ENCODE measurements at places on chromosomes 5 and 9.

GRCh38 chr5:139108063-139108824 lies 89.9 kb downstream of the SIL1 start:
- no peak for DNase-seq

DNA sequence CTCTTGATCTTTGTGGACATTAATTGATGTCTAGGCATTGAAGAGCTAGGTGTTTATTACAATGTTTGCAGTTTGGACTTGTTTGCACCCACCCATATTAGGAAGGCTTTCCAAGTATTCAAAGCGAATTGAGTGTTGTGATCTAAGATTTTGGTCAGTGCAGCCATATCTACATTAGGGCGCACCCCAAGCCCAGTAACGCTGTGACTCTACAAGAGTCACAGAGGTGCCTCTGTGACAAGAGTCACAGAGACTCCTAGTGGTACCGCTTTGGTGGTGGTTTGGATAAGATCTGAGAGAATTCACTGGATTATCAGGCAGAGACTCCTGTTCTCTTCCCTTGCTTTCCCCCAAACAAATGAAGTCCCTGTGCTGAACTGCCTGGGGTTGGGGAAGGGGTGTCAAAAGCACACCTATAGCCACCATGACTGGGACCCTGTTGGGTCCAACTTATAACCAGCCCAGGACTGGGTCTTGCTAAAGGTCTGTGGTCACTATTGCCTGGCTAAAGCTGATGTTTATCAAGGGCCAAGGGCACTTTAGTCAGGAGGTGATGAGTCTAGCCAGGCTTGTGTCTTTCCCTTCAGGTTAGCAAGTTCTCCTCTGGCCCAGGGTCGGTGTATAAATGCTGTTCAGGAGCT lies 114.1 kb upstream of the RIOK2 start:
- no peak for DNase-seq

DNA sequence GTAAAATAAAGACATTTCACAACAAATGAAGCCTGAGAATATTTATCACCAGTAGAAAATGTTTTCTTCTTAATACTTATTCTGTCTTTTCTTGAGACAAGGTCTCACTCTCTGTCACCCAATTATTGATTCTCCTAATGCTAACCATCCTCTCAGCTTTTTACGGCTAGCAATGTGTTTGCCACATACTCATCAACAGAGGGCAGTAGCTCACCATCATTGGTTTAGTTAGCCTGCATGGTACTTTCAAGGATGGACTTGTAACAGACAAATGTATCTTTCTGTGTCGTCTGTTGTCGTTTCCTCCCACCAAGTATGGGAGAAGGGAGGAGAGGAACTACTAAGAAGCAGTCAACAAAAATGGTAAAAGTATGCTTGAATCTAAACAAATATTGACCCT lies 5.9 kb upstream of the ACO1 start:
- DNase-seq = no peak

DNA sequence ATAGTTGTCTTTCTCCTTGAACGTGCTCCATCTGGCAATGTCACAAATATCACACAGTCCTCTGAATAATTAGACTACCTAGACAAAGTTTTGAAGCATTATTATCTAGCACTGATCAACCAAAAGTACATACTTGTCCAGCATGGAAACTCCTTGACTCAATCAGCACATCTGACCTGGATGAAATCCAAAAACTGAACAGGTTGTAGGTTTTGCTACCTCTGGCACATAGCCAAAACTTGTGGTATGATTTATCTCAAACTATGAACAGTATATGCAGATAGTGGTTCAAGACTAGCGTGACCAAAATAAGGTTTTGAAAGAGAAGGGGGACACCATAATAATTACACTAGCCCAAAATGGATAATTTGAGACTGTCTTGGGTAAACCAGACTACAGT lies 158.1 kb downstream of the ARRDC3 start:
- DNase-seq = no peak

DNA sequence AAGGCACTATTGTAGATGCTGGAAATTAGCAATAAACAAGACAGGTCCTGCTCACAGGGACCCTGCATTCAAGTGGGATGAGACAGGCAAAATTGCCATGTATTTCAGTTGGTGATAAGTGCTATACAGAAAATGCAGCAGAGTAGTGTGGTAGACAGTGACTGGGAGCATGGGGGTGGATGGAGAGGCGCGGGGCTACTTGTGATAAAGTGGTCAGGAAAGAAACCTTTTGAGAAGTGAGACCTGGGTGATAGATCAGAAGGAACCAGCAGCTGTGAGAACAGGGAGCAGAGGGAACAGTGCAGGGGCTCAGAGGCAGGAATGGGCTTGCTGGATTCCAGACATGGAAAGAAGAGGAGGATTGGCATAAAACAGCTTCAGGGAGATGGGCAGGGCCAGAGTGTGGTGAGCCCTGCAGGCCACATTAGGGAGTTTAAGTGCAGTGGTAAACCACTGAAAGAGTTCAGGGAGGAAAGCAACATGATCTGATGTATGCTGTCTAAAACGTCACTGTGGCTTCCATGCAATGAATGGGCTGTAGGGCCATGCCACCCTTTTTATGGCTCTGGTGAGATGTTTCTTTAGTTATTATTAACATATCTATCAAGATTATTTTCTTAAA lies 7.3 kb downstream of the CRHBP start:
- no peak for DNase-seq

DNA sequence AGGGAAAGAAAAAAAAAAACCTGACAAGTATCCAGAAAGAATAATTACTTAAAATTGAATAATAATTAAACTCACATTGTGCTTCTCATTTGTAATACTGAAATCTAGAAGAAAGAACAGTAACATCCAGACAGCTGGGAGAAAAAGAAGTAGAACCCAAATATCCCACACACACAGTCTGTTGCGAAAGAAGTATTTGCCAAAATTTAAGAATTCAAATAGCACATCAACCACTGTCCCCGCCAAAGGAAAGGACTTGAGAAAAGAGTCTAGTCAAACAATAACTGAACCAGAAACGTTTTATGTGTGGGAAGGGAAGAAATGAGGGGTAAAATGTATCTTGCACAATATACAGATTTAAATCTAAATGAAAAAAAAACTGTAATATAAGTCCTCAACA lies 202.8 kb downstream of the MLLT3 start:
- DNase-seq = no peak

DNA sequence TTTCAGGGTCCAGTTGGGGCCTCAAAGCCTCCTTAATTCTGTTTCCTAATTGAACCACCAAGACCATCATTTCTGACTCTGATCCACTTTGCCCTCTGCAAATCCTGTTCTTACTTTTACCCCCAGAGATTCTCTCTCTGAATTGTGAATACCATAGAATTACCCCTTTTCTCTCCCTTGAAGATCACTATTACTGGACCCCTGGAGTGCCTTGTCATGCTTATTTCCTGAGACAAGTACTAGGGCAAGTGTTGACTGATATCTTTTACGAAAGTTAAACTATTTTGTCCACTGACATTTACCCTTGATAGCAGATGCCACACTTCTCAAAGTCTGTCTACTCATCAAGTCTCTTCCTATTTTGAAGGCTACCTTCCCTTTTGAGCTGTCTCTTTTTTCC lies 246.9 kb upstream of the PTGER4 start:
- DNase-seq = no peak

DNA sequence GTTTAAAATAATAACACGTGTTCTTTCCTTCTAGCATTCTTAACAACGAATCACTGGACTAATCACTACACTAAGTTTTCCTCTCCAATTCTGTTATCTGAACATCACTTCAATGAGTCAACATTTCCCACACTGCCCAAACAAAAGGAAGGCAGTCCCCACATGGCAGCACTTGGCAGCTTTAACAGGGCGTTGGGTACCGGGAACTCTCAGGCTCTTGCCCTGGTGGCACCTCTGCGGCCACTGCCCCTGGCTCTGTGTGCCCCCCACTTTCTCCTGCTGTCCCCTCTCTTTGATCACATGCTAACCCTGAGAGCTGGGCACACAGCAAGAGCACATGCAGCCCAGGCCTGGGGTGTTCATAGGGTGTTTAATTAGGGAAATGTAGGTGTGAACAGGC lies 15.7 kb downstream of the SLC6A3 start:
- DNase-seq = no peak

DNA sequence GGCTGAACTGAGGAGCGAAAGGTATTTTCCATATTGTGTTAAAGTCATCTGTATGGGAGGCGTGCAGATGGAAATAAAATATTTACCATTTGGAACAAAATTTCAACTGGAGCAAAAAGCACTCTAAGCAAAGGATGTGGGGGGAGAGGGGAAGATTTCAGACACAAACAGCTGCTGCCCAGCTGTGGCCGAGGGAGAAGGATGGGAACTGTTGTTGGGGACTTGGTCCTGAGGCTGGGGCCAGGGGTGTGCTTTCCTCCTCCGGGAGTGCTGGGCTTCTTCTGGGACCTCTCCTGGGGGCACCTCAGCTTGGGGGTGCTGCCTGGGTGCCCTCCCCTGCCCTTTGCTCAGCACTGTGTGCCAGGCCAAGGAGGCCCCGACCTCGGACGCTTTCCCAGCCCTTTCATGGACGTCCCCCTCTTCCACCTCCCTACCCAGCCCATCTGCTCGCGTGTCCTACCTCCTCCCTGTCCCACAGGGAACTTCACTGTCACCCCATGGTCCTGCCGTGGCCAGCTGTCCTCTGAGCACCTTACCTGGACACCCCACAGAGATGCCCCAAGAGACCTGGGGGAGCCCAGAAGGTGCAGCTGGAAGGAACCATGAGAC lies 101.9 kb upstream of the COL5A1 start:
- DNase-seq = no peak

DNA sequence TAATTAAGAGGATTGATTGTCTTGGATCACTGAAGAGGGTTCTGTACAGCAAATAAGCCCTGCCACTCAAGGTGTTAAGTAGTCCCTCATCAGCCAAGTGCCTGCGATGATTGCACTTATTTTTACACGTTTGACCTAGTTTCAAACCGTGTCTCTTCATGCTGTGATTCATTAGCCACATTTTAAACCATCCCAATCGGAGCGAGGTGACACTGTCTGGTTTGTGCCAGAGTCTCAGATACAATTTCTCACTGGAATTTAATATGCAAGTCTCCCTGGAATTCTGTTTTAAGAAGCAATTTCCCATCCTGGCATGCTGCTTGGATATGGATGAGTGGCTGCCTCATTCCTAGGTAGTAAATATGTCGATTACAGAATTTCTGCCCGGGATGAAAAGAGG lies 1.6 kb downstream of the INSYN2B start:
- no peak for DNase-seq

DNA sequence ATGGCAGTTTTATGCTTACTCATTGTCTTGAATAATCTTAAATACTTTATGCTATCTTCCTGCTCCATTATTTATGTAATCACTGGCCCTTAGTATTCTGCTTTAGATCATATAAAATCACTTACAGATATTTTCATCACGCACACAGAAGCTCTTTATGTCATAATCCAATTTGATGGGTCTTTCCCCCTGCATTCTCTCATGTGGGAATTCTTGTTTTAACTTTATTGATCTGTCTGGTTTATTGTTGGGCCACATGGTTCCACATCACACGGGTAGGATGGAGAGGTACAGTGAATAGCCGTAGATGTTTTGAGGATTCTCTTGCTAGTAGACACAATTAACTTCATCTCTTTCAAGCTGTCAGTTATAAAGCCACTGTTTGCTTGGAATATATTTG lies 27.0 kb downstream of the PLPPR1 start:
- DNase-seq = no peak

GRCh38 chr9:90722071-90722470 lies 79.4 kb upstream of the DIRAS2 start:
- DNase-seq = no peak

GRCh38 chr5:53549792-53550191 lies 10.6 kb upstream of the NDUFS4 start:
- DNase-seq = no peak

GRCh38 chr5:107672211-107673038 lies 1.7 kb upstream of the EFNA5 start:
- DNase-seq = no peak

GRCh38 chr9:128136816-128137793 lies 9.6 kb upstream of the PTGES2 start:
- no peak for DNase-seq

DNA sequence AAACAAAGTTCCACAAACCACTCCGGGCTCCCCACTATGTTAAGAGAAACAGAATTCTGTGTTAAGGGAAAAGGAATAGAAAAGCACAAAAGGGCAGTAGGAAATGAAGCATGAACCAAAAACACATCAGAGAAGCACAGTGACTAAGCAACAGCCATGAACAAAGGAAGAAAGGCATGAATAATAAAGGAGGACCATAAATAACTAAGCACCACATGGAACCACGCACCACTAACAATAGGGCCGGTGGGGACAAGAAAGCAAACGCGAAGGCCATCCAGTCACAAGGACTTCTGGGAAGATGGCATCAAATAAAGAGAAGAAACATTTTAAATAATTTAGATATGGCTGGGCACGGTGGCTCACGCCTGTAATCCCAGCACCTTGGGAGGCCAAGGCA lies 18.0 kb downstream of the PRUNE2 start:
- DNase-seq = no peak

DNA sequence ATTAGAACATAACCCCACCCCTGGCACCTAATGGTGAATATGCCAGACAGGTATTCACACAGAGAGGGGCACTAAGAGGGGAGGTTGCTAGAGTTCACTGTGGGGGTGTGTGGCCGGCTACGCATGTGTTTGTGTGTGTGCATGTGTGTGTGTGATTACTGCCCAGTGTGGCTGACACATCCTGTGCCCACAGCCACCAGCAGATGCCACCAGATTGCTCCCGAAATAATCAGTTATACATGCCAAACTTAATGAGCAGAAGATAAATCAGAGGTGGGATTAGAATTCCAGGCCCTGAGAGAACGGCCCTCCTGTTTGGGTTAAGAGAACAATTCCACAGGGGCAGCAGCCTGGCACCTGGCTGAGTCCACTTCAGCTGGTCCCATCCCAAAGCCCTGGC lies 91.8 kb upstream of the TBCA start:
- DNase-seq = no peak

DNA sequence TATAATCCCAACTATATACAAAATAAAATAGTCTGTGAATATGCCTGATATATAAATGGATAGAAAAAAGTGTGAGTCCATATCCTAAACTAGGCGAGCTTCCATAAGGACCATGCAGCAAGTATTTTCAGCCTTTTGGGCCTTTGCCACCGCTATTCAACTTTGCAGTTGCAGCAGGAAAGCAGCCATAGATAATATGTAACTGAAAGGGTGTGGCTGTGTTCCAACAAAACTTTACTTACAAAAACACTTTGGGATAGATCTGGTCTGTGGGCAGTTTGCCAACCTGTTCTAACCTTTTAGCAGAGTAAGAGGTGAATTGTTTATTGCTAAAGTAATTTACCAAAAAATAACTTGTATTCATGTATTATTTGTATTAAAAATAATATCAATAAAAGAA lies 127.8 kb upstream of the GPR151 start:
- no peak for DNase-seq

GRCh38 chr5:174900240-174900865 lies 176.0 kb downstream of the MSX2 start:
- no peak for DNase-seq

- DNase-seq = no peak
These were observed 378 bp downstream of the DROSHA start for GRCh38 chr5:31531543-31531887.

DNA sequence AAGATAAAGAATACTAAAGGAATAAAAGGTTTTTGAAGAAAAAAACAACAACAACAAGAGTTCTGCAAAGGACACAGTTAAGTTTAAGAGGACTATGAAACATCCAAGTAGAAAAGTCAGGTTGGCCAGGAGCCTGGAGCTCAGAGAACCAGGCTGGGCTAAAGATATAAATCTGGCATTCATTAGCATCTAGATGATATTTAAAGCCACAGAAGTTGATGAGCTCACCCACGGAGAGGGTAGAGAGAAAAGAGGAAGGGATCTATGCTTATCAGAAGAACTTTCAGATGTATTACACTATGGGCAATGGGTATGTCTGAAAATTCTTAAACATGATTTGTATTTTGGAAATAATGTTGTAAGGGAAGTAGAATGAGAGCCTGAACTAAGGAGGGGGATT lies 9.9 kb downstream of the MIER3 start:
- DNase-seq = no peak

Measured in stimulated activated CD8-positive, alpha-beta memory T cell treated with anti-CD3 and anti-CD28 coated beads, Interleukin-4, amount 100 ng/mL, for 4 hours (primary cell).